ENCODE measurements at places on chromosomes 5 and 9. TPM values are rescaled to one million over a fixed set of nuclear protein-coding genes. Genes with fewer than 3 reads are reported as not detected.

IL31RA gene
- total RNA-seq = 5.4 TPM

CCL21 gene
- not detected for total RNA-seq

PCDHB4 gene
- total RNA-seq = 0.34 TPM

JAKMIP2 gene
- total RNA-seq = 0.19 TPM

POC5 gene
- total RNA-seq = 19.0 TPM

IL13 gene
- total RNA-seq = not detected

TOR1A gene
- total RNA-seq = 45.7 TPM

PHF24 gene
- total RNA-seq = 0.27 TPM

SNCB gene
- 0.15 TPM for total RNA-seq

GFRA3 gene
- total RNA-seq = not detected

TMC1 gene
- not detected for total RNA-seq

MSH3 gene
- 9.3 TPM for total RNA-seq

F2RL2 gene
- total RNA-seq = not detected

DDX4 gene
- not detected for total RNA-seq

PCDHB14 gene
- 0.04 TPM for total RNA-seq

FOXD4 gene
- total RNA-seq = 0.65 TPM

GLDC gene
- total RNA-seq = 0.94 TPM

GARIN3 gene
- not detected for total RNA-seq

TAL2 gene
- not detected for total RNA-seq

SAXO1 gene
- not detected for total RNA-seq

CCNO gene
- total RNA-seq = 8.5 TPM

SPINK13 gene
- not detected for total RNA-seq

NRG2 gene
- total RNA-seq = 0.08 TPM

BTNL9 gene
- total RNA-seq = not detected

MED7 gene
- 12.8 TPM for total RNA-seq

SEMA5A gene
- 1.7 TPM for total RNA-seq

PCDHA2 gene
- total RNA-seq = not detected

HABP4 gene
- total RNA-seq = 8.2 TPM

CARTPT gene
- total RNA-seq = not detected

FCN1 gene
- total RNA-seq = not detected

PCDHAC2 gene
- total RNA-seq = 1.1 TPM

ELOVL7 gene
- 8.1 TPM for total RNA-seq

COL23A1 gene
- 0.16 TPM for total RNA-seq
